ENCODE measurements at places on chromosomes 2 and 18. TPM values are rescaled to one million over a fixed set of nuclear protein-coding genes. Genes with fewer than 3 reads are reported as not detected.

The ZNF804A gene
- total RNA-seq, result 21.1 TPM

The FOXD4L1 gene
- total RNA-seq, result not detected

The TLX2 gene
- 0.93 TPM for total RNA-seq

The LRRC30 gene
- 0.49 TPM for total RNA-seq

The CD226 gene
- 5.2 TPM for total RNA-seq

The HOXD10 gene
- 0.16 TPM for total RNA-seq

The TGFA gene
- 3.4 TPM for total RNA-seq

The ERMN gene
- total RNA-seq, result 6.0 TPM

The MYO3B gene
- total RNA-seq, result 9.1 TPM

The TBR1 gene
- 1.7 TPM for total RNA-seq

The ARL4C gene
- total RNA-seq, result 43.8 TPM

The IL1B gene
- 1.6 TPM for total RNA-seq

The DPP10 gene
- total RNA-seq, result 22.3 TPM

The TUBB8B gene
- not detected for total RNA-seq

The REG3G gene
- not detected for total RNA-seq

The AKAIN1 gene
- total RNA-seq, result 1.3 TPM

The ARHGEF33 gene
- 3.7 TPM for total RNA-seq

The KCNF1 gene
- total RNA-seq, result 6.8 TPM

The SLC66A3 gene
- total RNA-seq, result 18.6 TPM

The ARHGAP15 gene
- total RNA-seq, result 20.8 TPM

The TFPI gene
- 41.9 TPM for total RNA-seq

The AOX1 gene
- total RNA-seq, result 5.7 TPM

The DUSP2 gene
- total RNA-seq, result 8.1 TPM

The FAM136A gene
- 40.7 TPM for total RNA-seq

The ACVR1C gene
- 0.44 TPM for total RNA-seq

The C2orf80 gene
- total RNA-seq, result not detected

The ALKAL2 gene
- 6.8 TPM for total RNA-seq

The NTSR2 gene
- 0.44 TPM for total RNA-seq

The ECEL1 gene
- total RNA-seq, result 19.0 TPM

The MAP2 gene
- total RNA-seq, result 267 TPM

The FLACC1 gene
- total RNA-seq, result 2.9 TPM

The MYO7B gene
- 0.60 TPM for total RNA-seq

The BCL2 gene
- 34.4 TPM for total RNA-seq

The NBAS gene
- 91.9 TPM for total RNA-seq

The MPP4 gene
- 156 TPM for total RNA-seq

The PARD6G gene
- total RNA-seq, result 12.5 TPM

The FECH gene
- total RNA-seq, result 47.3 TPM

The GPAT2 gene
- total RNA-seq, result 1.3 TPM

The SLC5A7 gene
- total RNA-seq, result 1.1 TPM

The HOXD3 gene
- 3.0 TPM for total RNA-seq

The FBXO36 gene
- total RNA-seq, result 6.3 TPM

The KIF5C gene
- total RNA-seq, result 90.0 TPM

The GYPC gene
- 29.0 TPM for total RNA-seq

The LRATD1 gene
- 24.7 TPM for total RNA-seq

The CLEC4F gene
- total RNA-seq, result 9.1 TPM

The BIN1 gene
- total RNA-seq, result 132 TPM

The DNAJC27 gene
- total RNA-seq, result 22.6 TPM

The TMEM247 gene
- not detected for total RNA-seq

The TOGARAM2 gene
- 0.55 TPM for total RNA-seq

The DSC2 gene
- 20.9 TPM for total RNA-seq
